ENCODE measurements at places on chromosomes 7 and 10. TPM values are rescaled to one million over a fixed set of nuclear protein-coding genes. Genes with fewer than 3 reads are reported as not detected.

EPO gene
- not detected for total RNA-seq

OR13A1 gene
- 0.05 TPM for total RNA-seq

SIRT1 gene
- total RNA-seq, result 18.7 TPM

C10orf105 gene
- not detected for total RNA-seq

TRPV6 gene
- not detected for total RNA-seq

CTBP2 gene
- total RNA-seq, result 120 TPM

SFXN4 gene
- total RNA-seq, result 50.1 TPM

MYH16 gene
- total RNA-seq, result 0.39 TPM

PTEN gene
- total RNA-seq, result 58.7 TPM

EPHB6 gene
- 0.49 TPM for total RNA-seq

TAC1 gene
- not detected for total RNA-seq

VSTM2A gene
- not detected for total RNA-seq

ETV1 gene
- total RNA-seq, result 2.5 TPM

CYP3A4 gene
- total RNA-seq, result not detected

ADCYAP1R1 gene
- not detected for total RNA-seq

OR6B1 gene
- not detected for total RNA-seq
